Activated naive CD8-positive, alpha-beta T cell treated with anti-CD3 and anti-CD28 coated beads, Interleukin-2, amount 50 U/mL, for 16 hours (primary cell): ENCODE measurements at places on chromosomes 2 and 18.

DNA sequence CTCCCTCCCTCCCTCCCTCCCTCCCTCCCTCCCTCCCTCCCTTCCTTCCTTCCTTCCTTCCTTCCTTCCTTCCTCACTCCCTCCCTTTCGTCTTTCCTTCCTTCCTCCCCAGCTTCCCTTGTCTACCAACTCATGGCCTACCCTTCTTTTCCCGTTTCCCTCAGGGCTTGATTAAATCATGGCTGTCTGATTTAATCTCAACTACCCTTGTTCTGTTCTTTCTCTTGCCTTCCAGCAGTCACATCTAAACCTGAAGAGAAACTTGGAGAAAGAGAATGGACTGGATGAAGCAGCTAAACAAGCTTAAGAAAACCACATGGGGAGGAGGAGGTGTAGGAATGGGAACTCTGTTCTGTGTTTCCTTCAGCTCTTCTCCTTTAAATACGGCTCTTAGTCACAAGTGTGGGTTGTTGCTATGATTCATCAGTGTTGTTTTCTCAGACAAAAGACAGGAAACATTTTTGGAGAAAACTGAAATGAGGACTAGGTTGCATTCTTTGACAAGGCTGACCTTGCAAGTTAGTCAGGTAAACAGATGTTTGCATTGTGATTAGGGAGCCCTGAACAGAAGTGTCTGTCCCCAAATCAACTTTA, 177.9 kb downstream of the LRRTM1 start:
- DNase-seq, result no peak

- no peak for DNase-seq
Measured at GRCh38 chr18:58064406-58064998, 20.5 kb downstream of the NEDD4L start.

DNA sequence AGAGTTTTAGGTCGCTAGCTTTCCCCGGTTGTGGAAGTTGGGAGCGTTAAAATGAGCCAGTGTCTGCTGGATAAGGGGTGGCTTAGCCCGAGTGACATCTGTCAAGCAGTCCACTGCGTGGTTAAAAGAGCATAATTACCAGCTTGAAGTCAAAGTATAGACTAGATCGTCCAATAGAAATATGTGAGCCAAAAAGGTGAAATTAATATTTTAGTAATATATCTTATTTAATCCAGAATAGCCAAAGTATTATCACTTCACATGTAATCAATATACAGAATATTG, 654 bp downstream of the COMMD1 start:
- DNase-seq, result no peak

GRCh38 chr2:189254268-189254883, 74.8 kb upstream of the COL5A2 start:
- no peak for DNase-seq
